Mammary microvascular endothelial cell (primary cell): ENCODE measurements at places on chromosomes 5 and 9. TPM values are rescaled to one million over a fixed set of nuclear protein-coding genes. Genes with fewer than 3 reads are reported as not detected.

IRX1 gene
- not detected in 2 replicates for total RNA-seq

ZNF354C gene
- 1.6 and 3.1 TPM in 2 replicates for total RNA-seq

FOXD1 gene
- total RNA-seq: 0.05 and 0.33 TPM in 2 replicates

TRIP13 gene
- 58.5 and 61.4 TPM in 2 replicates for total RNA-seq

ANKRD31 gene
- total RNA-seq: not detected in 2 replicates

TMEM8B gene
- 0.27 and 0.79 TPM in 2 replicates for total RNA-seq

PIP5K1B gene
- not detected in 2 replicates for total RNA-seq
